ENCODE measurements at places on chromosomes 1 and 21.

GRCh38 chr1:244063498-244063897 is 12.4 kb downstream of the ZBTB18 start:
- DNase-seq: no peak

- no peak for DNase-seq
These were observed 358.5 kb upstream of the DAB1 start for GRCh38 chr1:57782357-57782756.

DNA sequence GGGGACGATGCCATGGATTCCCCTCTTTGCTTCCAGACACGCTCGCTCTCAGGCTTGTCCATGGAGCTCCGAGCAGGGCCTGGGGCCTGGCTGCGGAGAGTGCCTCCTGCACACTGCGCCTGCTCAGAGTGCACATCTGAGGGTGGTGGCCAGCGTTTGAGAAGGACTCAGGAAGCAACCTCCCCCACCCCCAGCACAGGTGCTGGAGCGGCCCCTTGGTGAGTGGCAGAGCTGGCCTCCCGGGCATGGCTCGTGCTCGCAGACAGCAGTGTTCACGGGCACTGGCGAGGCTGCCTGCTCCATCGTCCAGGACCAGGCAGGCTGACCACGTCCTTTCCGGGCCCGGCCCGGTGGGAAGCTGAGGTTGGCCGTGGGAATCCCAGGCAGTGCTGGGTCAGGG is 2.8 kb downstream of the SPATC1L start:
- DNase-seq: no peak

GRCh38 chr1:225434046-225434445 is 6.2 kb upstream of the LBR start:
- no peak for DNase-seq

- no peak for DNase-seq
These were observed 4.1 kb downstream of the ILDR2 start for GRCh38 chr1:166971252-166971651.

DNA sequence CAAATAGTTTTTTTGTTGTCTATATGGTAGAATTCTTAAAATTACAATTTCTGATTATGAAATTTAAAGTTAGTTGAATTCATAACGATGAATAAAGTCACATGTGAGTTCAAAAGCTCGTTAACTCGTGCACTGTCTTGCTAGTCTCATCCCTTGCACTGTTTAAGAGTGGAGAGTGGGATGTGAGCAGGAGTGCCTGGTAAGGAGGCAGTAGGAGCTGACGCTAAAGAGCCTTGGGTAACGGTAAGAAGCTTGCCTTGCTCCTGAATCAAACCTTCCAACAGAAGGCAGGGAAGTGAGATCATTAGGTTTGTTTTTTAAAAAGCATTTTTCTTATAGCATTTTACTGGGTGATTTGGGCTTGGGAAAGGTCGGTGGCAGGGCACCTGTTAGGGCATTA is 2.3 kb upstream of the FASLG start:
- no peak for DNase-seq

- DNase-seq: peak; percentile 18
These were observed 8.0 kb downstream of the BATF3 start for GRCh38 chr1:212691561-212692071.

- DNase-seq: no peak
These were observed 71.5 kb downstream of the MIS18A start for GRCh38 chr21:32207406-32207716.

DNA sequence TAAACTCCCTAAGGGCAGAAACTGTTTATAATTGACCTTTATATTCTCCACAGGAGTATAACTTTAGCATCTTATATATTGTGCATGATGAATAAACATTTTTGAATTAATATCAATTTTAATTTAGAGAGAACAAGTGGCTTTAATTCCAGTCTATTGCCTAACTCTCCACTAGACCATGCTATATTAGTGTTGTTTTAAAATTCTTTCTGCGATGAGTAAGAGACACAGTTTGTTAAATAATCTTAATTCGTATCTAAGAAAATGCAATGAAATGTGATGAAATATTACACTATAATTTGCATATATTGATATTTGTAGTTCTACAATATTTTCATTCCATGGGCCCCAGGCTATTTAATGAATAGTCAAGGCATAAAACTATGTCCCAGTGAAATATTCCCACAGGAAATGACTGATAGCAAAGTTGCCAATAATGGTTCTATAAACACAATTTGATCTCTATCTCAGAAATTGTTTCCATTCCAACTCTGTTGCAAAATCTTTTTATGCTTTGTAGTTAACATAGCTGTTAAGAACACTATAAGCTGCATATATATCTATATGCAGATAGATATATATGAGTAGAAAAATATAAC is 2.9 kb upstream of the SYDE2 start:
- DNase-seq: no peak

All from hematopoietic multipotent progenitor cell treated with erythropoietin and hydrocortisone succinate and interleukin-3 and kit ligand, for 6 days (in vitro differentiated cells).